Activated CD4-positive, alpha-beta T cell treated with anti-CD3 and anti-CD28 coated beads, Interleukin-2, amount 10 ng/mL, durations not matched to agents 24 days and 14 days (primary cell): ENCODE measurements at places on chromosomes 5 and 9. TPM values are rescaled to one million over a fixed set of nuclear protein-coding genes. Genes with fewer than 3 reads are reported as not detected.

The TSSK1B gene
- not detected in 2 replicates for total RNA-seq

The SLC46A2 gene
- total RNA-seq: not detected in 2 replicates

The GPR107 gene
- total RNA-seq: 19.2 and 23.6 TPM in 2 replicates

The SH3GL2 gene
- total RNA-seq: not detected in 2 replicates

The CARD9 gene
- 7.8 and 9.2 TPM in 2 replicates for total RNA-seq

The SEC61B gene
- total RNA-seq: 169 and 170 TPM in 2 replicates

The FOXI1 gene
- total RNA-seq: 0.09 TPM in 1 of 2 replicates, not detected in the other

The NMUR2 gene
- not detected in 2 replicates for total RNA-seq

The TRPM6 gene
- total RNA-seq: 0.05 TPM in 1 of 2 replicates, not detected in the other

DNA sequence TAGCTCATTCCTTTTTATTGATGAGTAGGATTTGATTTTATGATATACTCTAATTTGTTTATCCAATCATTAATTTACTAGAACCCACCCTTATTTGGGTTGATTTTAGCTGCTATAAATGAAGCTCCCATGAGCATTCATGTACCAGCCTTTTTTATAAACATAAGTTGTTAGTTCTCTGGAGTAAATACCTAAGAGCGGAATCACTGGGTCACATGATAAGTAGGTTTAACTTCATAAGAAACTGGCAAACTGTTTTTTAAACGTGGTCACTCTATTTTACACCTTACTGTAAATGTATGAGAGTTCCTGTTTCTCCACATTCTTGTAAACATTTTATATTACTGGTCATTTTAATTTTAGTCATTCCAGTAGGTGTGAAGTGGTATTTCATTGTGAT lies 364.6 kb downstream of the NPR3 start:
- DNase-seq: no peak

GRCh38 chr9:125881042-125881441 lies 133.9 kb downstream of the PBX3 start:
- no peak for DNase-seq

- DNase-seq: no peak
These were observed 58.2 kb downstream of the NSUN2 start for GRCh38 chr5:6574537-6575245.

DNA sequence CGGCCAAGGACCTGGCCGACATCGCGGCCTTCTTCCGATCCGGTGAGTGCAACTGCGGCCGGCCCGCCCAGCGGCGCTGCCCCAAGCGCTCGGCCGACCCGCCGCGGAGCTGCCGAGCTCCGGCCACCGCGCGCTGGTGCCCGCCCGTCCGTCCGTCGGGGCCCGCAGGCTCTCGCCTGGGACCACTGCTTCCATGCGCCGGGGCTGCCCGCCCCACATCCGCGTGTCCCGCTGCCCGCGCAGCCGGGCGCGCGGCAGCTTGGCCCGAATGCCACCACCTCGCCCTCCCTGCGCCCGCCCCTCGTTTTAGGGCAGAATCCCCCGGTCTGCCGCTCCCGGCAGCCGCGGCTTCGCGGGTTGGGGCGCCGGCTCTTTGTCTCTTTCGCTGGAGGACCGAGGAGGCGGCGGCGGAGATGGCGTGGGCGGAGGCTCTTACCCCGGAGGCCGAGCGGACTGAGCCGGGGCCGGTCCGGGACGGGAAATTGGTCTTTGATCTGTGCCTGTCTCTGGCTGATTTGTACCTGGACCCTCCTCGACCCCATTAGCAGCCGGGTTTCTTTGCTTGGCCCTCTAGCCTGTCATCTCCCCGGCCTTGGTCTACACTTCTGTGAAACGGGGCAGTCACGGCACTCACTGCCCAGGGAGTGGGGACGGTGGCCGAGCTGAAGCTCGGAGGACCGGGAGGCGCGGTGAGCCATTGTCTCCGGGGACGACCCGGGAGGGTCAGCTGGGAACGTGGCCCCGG lies 871 bp downstream of the TRIO start:
- DNase-seq: peak; percentile 77

- DNase-seq: no peak
These were observed 76.4 kb downstream of the ACER2 start for GRCh38 chr9:19485193-19485592.

DNA sequence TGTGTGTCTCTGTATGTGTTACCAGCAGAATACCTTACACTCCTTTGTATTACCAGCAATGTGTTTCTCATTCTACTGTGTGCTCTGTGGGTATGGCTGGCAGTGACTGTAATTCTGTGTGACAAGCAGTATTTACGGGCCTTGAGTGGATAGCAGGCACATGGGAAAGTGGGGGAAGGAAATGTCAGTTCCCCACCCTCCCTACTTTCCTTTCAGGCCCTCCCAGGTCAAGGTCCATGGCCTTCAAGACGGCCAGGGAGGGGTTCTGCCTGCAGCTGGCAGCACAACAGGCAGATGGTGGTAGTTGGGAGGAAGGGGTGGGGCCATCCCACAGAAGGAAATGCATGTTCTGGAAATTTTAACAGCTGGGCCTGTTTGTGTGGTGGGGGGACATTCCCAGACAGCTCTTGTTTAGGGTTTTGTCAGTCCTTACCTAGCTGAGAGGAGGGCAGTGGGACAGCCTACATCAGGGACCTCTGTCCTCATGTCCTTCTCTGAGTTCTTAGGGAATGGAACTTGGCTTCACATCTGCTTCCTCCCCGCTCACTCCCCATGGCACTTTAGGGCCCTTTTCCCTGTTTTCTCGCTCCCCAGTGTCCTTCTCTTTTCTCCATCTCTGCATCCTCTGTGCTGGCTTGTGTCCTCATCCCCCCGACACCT lies 14.6 kb upstream of the TNIP1 start:
- no peak for DNase-seq

- DNase-seq: peak; percentile 72
These were observed 11.2 kb downstream of the IER5L start for GRCh38 chr9:129166623-129167557.

DNA sequence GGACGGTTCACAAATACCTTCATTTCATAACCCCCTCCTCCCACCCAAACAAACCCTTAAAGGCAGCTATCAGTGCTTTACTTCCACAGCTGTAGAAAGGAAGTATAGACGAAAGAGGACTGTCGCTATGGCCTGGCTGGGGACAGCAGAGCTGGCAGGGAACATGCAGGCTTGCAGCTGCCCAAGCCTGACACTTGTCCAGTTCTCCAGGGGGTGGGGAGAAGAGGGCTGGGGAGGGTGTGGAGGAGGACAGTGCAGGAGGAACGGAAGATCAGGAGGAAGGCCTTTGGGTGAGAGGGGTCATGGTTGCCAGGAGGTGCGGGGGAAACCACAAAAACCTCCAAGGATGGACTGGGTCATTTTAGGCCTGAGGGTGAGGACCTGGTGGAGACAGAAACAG lies 25.9 kb downstream of the ARPC5L start:
- no peak for DNase-seq

DNA sequence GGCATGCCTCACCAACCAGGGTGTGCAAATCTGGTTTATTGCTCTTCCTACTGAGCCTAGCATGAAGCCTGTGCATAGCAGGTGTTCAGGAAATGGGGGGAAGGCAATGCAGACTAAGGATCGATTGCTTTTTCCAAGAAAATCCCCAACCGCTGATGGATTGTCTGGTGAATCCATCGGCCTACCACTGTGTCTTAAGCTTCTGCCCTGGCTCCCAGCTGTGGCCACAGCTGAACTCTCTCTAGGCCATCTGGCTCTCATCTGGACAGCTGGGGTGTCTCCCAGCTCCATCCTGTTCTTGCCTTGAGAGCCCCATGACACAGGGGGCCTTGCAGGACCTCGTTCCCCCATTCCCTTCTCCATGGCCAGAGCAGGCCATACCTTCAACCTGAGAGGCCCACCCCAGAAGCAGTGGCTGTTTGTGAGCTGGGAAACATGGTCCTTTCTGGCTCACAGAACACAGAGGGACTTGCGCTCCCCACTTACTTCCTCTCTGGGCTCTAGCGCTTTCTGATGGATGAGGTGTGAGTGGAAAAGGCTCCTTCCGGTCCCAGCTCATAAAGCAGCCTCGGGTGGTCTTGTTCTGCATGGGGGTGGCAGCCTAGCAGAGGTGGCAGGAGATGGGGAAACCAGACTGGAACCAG lies 41.8 kb downstream of the COL27A1 start:
- no peak for DNase-seq

DNA sequence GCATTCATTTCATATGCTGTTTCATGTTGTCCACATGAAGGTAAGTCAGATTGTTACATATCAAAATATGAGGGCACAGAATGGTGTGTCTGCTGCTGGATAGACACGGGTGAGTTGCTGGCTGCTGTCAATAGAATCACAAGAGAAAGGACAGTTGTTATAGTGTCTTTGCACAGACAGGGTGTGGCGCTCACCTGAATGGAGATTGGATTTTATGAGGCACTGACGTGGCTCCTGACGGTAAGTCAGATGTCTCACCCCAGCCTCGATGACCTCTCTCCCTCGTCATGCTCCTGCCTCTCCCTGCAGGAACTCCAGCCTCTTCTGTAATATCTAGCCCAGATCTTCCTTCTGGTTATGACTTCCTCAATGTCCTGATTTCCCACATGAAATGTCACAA lies 75.4 kb upstream of the SELENOP start:
- no peak for DNase-seq

DNA sequence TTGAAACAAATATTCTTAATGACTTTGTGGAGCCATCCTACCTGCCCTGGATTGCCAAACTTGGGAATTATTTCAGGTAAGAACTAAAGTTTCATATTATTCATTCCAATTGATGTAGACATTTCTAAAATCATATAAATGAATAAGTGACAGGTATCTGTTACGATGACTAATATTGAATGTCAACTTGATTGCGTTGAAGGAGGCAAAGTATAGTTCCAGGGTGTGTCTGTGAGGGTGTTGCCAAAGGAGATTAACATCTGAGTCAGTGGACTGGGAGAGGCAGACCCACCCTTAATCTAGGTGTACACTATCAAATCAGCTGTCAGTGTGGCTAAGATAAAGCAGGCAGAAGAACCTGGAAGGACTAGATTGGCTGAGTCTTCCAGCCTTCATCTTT lies 1688.4 kb upstream of the CDH9 start:
- DNase-seq: no peak

DNA sequence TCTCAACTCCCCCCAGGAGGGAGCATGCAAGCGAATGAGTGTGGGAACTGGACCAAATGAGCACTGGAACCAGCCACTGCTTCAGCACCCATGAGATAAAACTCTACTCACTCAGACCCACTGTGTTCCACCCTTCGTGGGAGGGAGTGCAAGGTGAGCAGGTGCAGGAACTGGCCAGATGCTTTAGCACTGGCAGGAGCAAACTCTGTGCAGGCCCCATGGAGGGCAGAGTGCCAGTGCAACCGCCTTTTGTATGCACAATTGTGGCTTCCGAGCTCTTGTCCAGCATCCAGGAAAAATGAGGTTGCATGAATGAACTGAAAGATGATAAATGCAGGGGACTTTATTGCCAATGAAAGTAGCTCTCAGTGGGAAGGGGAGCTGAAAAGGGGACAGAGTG lies 67.4 kb upstream of the CCDC112 start:
- no peak for DNase-seq

DNA sequence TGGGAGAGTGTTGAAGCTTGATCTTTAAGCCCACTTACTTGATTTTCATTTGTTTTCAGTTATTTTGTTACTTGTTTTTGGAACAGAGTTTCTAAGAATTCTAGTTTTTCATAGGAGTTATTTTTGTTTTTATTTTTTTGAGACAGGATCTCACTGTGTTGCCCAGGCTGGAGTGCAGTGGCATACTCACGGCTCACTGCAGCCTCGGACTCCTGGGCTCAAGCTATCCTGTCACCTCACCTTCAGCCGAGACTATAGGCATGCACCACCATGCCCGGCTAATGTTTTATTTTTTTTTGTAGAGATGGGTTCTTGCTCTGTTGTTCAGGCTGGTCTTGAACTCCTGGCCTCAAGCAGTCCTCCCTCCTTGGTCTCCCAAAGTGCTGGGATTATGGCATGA lies 6.3 kb downstream of the ERBIN start:
- DNase-seq: no peak

DNA sequence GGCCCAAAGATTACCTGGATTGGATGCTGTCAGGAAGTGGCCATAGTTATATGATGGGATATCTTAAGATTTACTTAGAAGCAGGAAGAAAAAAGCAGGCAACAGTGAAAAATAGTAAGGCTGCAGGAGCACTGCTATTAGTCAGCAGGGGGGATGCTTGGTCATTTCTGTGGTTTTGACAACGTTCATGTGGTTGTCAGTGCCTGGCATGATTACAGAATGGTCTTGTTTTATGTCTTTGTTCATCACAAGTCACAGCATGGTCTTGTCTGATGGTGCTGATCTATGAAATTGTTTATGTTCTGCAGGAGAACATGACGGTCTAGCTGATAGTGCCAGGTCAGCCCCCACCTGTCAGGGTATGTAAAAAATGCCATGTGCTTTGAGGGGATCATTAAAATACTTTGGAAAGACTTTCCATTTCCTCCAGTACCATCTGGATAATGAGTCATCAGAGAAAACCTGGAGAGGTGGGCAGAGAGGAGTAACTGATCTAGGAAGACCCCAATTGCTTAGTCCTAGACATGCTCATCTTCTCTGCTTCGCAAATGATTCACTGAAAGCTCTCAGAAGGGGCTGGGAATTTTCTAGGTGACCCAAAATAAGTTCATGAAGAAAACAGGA lies 48.5 kb downstream of the PLGRKT start:
- DNase-seq: peak; percentile 62

- no peak for DNase-seq
These were observed 682 bp upstream of the SPTAN1 start for GRCh38 chr9:128551657-128552152.

- no peak for DNase-seq
These were observed 7.5 kb upstream of the CCDC180 start for GRCh38 chr9:97299809-97300414.

- DNase-seq: no peak
These were observed 14.9 kb upstream of the LRRTM2 start for GRCh38 chr5:138889994-138890393.
